Activated naive CD8-positive, alpha-beta T cell treated with anti-CD3 and anti-CD28 coated beads, Interleukin-2, amount 50 U/mL, for 16 hours (primary cell): ENCODE measurements at places on chromosomes 1 and 21.

GRCh38 chr1:238450976-238451375 lies 560.3 kb upstream of the ZP4 start:
- no peak for DNase-seq

DNA sequence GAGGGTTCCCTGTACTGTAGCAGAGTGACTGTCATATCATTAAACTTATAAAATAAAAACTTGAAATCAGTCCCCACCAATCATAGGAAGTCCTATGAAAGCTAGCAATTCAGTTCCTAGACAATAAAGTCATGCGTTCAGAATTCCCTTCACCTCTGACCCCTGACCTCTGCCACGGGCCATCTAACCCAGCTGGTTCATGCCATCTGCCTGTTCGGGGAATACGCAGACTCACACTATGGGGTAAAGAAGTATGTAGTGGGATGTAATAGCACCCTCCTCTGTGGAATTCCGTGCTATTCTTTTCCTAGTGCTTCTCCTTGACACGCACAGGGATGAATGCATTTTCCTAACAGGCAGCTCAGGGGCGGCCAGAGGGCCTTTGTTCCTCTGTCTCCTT lies 2.1 kb downstream of the GSTM4 start:
- DNase-seq, result no peak

DNA sequence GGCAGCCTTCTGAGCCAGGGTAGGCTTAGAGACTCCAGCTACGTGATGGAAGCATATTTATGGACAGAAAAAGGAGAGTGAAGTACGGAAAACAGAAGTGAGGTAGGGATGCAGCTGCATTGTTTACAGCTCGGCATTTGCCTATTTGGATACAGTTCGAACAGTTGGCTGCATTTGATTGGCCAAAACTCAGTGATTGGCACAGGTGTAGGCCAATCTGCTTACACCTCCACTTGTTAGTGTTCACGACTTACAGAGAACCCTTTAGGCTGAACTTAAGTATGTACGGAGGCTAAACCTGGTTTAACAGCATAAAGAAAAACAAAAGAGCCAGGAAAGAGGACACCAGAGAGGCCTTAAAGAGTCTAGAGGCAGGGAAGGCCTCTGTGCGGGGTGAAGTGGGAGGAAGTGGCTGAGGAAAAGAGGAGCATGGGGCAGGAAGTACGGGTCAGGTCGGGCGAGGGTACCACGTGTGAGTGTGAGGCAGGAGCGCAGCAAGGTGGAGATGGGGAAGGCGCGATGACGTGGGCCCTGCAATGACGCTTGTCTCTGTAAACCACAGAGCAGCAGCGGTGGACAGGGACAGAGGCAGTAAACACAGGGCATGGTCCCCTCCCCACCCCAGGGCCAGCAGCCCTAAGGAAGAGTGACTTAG lies 32.0 kb downstream of the RSPH1 start:
- DNase-seq, result no peak

DNA sequence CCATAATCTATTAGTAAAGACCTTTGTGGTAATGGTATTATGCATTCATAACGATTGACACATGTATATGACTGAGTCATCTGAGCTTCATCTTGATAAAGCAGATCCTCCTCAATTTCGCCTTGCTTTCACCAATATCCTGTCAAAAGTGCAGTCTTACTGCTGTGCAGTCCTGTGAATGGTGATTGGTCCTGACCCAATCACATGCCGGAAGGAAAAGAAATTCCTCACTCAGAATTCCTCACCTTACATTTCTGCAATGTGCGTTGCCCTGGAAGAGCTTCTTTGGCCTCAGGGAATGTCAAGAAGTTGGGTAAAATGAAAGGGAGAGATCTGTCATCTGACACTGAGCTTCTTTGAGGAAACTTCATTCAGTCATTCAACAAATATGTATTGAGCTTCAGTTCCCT lies 121.0 kb upstream of the TSPAN2 start:
- no peak for DNase-seq

GRCh38 chr1:153978274-153978909 lies 918 bp upstream of the JTB start:
- no peak for DNase-seq

GRCh38 chr1:18041102-18041501 lies 66.5 kb upstream of the IGSF21 start:
- no peak for DNase-seq

- no peak for DNase-seq
Observed at GRCh38 chr1:213474054-213474453, 423.0 kb downstream of the RPS6KC1 start.

DNA sequence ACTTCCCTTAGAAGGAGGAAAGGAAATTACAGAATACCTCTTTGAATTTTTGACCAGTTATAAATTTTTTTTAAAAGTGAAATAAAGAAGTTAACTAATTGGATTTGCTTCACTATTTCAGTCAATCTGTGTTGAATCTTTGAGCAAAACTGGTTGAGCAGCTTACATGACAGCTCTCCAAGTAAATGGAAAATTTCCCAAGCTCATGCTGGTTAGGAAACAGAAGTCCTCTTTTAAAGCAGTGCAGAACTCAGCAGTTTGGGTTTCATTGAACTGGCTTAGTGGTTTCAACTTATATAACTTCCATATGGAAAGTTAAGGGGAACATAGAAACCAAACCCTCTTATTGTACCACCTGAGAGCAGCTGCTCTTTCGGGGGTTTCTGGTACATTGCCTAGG lies 250.5 kb downstream of the PDE4B start:
- no peak for DNase-seq

DNA sequence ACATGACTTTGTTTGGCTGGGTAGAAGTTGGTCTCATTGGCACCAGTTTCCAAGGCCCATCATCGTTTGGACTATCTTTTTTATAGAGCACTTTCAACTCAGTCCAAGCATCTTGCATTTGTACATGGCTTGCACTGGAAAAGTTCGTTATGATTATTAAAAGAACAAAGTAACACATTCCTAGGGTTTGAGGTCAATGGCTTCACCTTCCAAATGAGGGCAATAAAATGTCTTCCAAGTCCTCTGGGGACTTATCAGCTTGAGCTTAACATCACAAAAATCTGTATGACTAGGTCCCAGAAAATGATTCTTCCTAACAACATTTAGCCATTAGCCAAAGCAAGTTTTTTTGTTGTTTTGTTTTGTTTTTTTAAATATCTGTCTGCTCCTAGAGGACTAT lies 610.8 kb downstream of the LMO4 start:
- DNase-seq, result no peak

- DNase-seq, result no peak
Observed at GRCh38 chr1:232547938-232548484, 81.9 kb downstream of the SIPA1L2 start.

DNA sequence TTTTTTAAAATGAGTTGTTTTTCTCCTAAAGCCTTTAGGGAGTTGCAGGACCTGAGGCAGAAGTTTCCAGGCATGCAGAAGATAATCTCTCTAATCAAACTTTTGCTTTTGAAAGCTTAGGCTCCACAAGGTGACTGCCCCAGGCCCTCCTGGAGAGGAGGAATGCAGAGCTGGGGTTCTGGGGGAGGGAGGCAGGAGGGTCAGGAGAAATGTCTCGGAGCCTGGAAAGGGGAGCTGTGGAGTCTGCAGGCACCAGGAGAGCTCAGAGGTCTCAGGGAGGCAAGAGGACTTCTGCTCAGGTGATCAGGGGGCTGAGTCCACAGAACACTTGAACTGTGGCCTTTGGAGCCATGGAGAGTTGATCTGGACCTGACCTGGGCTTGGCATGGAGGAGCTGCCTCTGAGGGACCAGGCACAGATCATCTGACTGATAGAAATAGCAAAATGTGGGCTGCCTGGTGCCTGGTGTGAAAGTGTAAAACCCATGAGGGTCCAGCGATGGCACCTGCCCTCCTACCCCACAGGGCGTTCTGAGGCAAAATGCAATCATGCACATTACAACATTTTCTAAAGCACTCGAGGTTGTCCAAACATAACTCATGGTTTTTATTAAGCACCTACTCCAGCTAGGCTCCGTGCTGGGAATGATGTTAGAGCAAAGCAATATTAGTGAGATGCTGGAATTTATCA lies 10.0 kb upstream of the ABCG1 start:
- DNase-seq, result no peak

DNA sequence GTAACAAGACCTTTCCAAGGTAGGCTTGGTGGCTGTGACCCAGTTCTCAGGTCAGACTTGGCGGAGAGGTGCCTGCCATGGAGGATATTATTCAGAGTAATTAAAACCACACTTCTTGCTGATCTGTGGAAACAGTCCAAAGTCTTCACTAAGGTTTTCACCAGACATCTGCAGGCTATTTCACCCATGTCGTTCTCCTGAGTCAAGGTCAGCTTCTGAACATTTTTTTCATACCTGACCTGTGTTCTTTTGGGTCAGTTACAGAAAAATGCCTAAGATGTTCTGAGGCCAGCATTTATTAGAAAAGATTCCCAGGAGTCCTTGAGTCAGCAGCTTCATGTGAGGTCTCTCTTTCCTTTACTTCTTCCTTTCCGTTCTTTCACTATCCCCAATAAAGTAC lies 54.9 kb downstream of the RGL1 start:
- no peak for DNase-seq

DNA sequence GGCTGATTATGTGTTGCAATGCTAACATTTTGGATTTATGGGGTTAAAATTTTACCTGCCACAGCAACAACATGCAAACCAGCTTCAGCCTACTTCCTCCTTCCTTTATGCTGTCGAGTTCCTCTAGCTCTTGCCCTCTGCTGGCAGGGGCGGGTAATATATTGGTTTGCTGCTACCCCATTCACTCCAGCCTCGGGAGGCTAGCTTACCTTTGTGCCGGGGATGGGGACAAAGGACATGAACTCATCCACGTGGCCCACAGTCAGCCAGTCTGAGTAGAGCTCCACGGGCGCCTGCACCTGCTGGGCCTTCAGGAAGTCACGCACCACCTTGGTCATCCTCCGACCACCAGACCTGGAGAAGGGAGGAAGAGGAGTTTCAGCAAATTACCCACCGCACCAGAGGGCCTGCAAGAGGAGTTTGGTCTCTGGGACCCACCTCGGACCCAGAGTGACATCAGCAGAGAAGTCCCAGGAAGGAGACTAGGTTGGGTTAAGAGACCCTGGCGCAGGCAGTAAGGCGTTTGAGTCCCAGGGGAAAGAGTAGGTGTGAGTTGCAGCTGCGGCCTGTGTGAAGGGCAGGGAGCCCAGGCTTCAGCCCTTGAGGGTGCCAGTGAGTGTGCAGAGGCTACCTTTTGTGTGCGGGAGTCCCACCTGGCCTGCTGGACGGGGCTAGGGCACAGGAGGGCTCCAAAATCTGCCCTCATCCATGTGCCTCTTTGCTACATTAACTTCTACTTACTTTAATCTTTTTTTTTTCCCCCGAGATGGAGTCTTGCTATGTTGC lies 21.8 kb upstream of the SDHB start:
- DNase-seq, result no peak

DNA sequence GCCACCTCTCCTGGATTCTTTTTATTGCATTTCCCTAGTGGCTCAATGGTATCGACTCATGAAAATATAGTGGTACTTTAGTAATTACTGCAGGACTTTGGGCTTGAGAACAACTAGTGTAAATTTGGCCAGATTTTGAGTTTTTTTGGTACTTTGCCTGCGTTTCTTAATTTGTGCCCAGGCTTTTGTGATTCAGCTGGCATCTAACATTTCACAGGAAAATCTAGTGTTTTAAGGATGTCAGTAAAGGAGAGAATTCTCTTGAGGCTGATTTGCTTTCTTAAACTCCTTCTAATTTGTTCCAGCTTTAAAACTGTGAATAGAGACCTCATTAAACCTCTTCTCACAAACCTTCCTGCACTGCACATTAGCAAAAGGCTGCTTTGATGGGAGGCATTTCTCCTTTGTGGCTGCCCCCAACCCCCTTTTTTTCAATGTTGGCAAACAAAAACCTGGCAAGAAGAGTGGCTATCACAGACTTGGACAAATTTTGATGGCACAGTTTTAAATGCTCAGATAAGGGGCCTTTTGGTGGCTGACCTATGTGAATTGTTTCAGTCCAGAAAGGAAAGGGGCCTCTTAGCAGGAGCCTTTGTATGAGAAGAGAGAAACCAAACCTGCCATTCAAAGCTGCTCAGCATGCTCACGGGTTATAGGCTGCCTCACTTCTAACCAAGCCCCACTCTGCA lies 113.4 kb upstream of the RAVER2 start:
- DNase-seq, result no peak

- DNase-seq, result no peak
Observed at GRCh38 chr1:188669728-188670382, 1807.8 kb downstream of the BRINP3 start.

GRCh38 chr1:198238121-198238520 lies 81.3 kb downstream of the NEK7 start:
- DNase-seq, result no peak

- no peak for DNase-seq
Observed at GRCh38 chr1:60134716-60135115, 61.1 kb upstream of the C1orf87 start.

- no peak for DNase-seq
Observed at GRCh38 chr1:152663098-152663497, at the start of gene LCE2D. Gene LCE2D, plus strand, starts transcription at chr1:152663380. Its CDS starts 726 bp downstream, at chr1:152664106.

- no peak for DNase-seq
Observed at GRCh38 chr1:214236477-214236876, 44.5 kb upstream of the SMYD2 start.

- no peak for DNase-seq
Observed at GRCh38 chr1:200880212-200880611, 7.4 kb downstream of the GPR25 start.

DNA sequence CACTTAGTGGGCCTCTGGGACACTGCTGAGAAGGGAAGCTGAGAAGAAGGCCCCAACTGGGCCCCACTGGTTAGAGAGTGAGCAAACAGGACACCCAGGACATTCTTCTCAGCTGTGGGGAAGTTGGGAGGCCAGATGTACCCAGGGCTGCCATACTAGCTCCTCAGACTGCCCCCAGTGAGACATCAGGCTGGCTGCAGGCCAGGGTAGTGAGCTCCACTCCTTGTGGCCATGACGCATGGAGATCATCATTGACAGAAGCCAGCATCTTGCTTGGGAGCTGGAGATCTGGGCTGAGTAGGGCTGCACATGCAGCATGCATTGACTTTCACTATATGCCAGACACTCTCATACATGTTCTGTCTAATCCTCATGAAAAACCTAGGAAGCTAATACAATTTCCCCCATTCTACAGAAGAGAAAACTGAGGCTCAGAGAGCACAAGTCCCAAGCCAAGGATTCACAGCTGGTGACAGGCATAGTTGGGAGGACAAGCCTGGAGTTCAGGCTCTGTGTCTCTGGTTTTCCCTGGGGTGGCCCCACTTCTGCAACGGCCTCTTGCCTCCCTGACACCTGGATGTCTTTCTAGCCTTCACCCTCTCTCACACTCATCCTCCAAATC lies 24.1 kb upstream of the MYCL start:
- DNase-seq, result no peak

DNA sequence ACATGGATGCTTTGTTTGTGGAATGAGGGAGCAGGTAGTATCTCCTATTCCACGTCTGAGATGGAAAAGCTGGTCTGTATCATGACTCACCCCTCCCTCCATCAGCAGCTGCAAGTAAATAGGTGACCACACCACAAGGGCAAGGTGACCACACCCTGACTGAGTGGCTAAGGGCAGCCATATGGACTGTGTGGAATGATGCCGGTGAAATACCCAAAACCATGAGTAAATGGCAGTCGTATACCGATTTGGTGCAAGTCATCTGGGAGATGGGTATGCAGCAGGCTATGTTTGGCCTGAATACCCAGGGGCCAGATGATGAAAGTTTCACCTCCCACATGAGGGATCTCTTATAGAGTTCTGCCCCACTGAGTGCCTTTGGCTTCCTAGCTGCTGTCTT lies 15.8 kb upstream of the UBE2U start:
- DNase-seq, result no peak

GRCh38 chr1:147129116-147129873 lies 43.0 kb downstream of the PRKAB2 start:
- no peak for DNase-seq
